ENCODE measurements at places on chromosomes 7 and 10.

DNA sequence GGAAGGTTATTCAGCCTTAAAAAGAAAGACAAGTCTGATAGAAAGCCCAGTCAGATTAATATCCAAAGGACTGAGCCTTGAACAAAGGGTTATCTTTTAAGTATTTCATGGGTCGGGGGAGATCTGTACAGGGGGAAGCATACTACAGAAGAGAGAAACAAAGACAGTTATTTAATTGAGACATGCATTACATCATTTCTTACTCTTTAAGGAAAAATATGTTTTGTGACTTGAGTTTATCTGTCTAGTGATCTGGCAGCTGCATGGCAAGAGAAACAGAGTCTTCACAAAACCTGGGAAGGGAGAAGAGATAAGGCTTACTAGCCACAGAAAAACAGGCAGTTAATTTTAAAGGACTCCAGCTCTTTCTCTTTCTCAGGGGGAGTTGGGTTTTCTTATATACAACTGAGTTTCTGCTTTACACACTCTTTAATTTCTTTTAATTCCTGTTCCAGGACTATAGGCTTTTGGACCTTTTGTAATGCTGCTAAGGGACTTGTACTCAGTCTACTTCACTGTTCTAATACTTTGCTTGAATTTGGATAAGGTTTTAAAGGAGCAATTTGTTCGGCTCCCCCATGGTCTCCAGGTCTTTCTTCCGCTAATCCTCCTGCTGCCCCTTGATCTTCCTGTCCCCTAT, 20.9 kb upstream of the CYP3A43 start:
- H3K36me3 ChIP-seq, result no peaks in the 10 kb centered on the region
- no peaks in the 10 kb centered on the region for H3K4me1 ChIP-seq
- no peak overlapping the region for H3K27ac ChIP-seq
- H3K27me3 ChIP-seq, result no peaks in the 10 kb centered on the region
- H3K4me3 ChIP-seq, result no peak overlapping the region

GRCh38 chr10:128035557-128035973, 90.7 kb downstream of the MKI67 start:
- H3K36me3 ChIP-seq, result peaks cover 1% of the 10 kb centered on the region
- H3K27ac ChIP-seq, result no peak overlapping the region
- no peaks in the 10 kb centered on the region for H3K27me3 ChIP-seq
- no peak overlapping the region for H3K4me3 ChIP-seq
- H3K4me1 ChIP-seq, result no peaks in the 10 kb centered on the region

GRCh38 chr7:130838738-130839137, 104.7 kb upstream of the KLF14 start:
- H3K4me1 ChIP-seq, result no peaks in the 10 kb centered on the region
- no peak for DNase-seq
- no peak overlapping the region for H3K27ac ChIP-seq
- no peak overlapping the region for H3K4me3 ChIP-seq
- H3K27me3 ChIP-seq, result no peaks in the 10 kb centered on the region
- no peaks in the 10 kb centered on the region for H3K36me3 ChIP-seq

GRCh38 chr7:94973844-94974243, 66.5 kb downstream of the PPP1R9A start:
- no peaks in the 10 kb centered on the region for H3K36me3 ChIP-seq
- DNase-seq, result no peak
- no peak overlapping the region for H3K27ac ChIP-seq

GRCh38 chr10:51861051-51861450, 161.7 kb upstream of the CSTF2T start:
- no peak overlapping the region for H3K27ac ChIP-seq
- no peaks in the 10 kb centered on the region for H3K36me3 ChIP-seq
- DNase-seq, result no peak
- H3K4me3 ChIP-seq, result no peak overlapping the region
- H3K27me3 ChIP-seq, result no peaks in the 10 kb centered on the region
- no peaks in the 10 kb centered on the region for H3K4me1 ChIP-seq

- H3K36me3 ChIP-seq, result no peaks in the 10 kb centered on the region
- no peaks in the 10 kb centered on the region for H3K27me3 ChIP-seq
- no peak overlapping the region for H3K27ac ChIP-seq
Measured at GRCh38 chr7:103715376-103716120, 269.5 kb upstream of the SLC26A5 start.

- H3K27ac ChIP-seq, result no peak overlapping the region
- no peaks in the 10 kb centered on the region for H3K4me1 ChIP-seq
- H3K36me3 ChIP-seq, result no peaks in the 10 kb centered on the region
- H3K27me3 ChIP-seq, result no peaks in the 10 kb centered on the region
- no peak for DNase-seq
Measured at GRCh38 chr10:103502849-103503660, 9.6 kb downstream of the NEURL1 start.

DNA sequence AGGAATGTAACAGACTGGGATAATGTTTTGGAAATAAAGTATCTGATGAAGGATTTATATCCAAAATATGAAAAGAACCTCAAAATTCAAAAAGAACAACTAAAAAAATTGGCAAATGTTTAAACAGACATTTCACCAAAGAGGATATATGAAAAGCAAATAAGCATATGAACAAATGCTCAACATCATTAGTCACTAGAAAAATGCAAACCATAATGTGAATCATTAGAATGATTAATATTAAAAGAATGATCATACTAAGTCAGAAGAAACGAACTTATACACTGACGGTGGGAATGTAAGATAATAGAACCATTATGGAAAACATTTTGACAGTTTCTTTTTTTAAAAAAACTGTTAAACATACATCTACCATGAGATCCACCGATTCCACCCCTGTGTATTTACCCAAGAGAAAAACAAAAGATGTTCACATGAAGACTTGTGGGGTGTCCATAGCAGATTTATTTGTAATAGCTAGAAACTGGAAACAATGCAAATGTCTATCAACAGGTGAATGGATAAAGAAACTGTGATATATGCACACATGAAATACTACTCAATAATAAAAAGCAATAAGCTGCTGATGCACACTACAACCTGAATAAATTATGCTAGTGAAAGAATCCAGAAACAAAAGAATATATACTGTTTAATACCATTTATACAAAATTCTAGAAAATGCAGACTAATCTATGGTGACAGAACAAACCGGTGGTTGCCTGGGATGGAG, 35.7 kb downstream of the PRKG1 start:
- no peak overlapping the region for H3K27ac ChIP-seq
- H3K4me1 ChIP-seq, result no peaks in the 10 kb centered on the region
- no peaks in the 10 kb centered on the region for H3K36me3 ChIP-seq

DNA sequence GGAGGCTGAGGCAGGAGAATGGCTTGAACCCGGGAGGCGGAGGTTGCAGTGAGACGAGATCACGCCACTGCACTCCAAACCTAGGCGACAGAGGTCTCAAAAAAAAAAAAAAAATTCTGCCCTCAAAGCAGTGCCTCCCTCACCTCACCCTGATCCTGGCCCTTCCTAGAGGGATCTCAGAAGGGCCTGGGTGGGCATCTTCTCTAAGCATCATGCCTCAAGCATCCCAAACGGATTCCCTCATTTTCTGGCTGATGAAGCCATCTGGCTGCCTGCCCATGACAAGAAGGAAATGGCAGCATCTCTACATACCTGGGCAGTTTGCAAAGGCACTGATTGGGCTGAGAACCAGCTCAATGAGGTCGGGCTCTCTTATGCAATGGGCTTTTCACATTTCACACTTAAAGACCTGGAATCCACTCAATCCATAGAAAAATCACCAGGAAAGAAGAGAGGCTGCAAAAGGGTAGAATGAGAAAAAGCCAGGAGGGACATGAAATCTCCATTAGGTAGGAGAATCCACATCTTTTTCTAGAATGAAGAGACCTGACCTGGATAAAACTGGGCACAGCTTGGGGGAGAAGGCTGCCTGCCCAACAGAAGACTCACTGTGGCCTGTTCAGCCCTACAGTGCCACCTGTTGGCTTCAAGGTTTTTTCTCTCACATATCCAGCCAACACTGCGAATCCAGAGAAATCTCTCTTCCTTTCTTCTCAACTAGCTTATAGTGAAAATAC, 48.1 kb downstream of the PDLIM1 start:
- no peak overlapping the region for H3K27ac ChIP-seq
- H3K36me3 ChIP-seq, result peaks cover 42% of the 10 kb centered on the region
- peaks cover under 1% of the 10 kb centered on the region for H3K4me1 ChIP-seq
- H3K27me3 ChIP-seq, result no peaks in the 10 kb centered on the region
- H3K4me3 ChIP-seq, result no peak overlapping the region

- DNase-seq, result no peak
- H3K27me3 ChIP-seq, result no peaks in the 10 kb centered on the region
- no peaks in the 10 kb centered on the region for H3K4me1 ChIP-seq
- no peak overlapping the region for H3K27ac ChIP-seq
- H3K36me3 ChIP-seq, result no peaks in the 10 kb centered on the region
- H3K4me3 ChIP-seq, result no peak overlapping the region
Measured at GRCh38 chr10:126570621-126571602, 99.6 kb downstream of the C10orf90 start.

DNA sequence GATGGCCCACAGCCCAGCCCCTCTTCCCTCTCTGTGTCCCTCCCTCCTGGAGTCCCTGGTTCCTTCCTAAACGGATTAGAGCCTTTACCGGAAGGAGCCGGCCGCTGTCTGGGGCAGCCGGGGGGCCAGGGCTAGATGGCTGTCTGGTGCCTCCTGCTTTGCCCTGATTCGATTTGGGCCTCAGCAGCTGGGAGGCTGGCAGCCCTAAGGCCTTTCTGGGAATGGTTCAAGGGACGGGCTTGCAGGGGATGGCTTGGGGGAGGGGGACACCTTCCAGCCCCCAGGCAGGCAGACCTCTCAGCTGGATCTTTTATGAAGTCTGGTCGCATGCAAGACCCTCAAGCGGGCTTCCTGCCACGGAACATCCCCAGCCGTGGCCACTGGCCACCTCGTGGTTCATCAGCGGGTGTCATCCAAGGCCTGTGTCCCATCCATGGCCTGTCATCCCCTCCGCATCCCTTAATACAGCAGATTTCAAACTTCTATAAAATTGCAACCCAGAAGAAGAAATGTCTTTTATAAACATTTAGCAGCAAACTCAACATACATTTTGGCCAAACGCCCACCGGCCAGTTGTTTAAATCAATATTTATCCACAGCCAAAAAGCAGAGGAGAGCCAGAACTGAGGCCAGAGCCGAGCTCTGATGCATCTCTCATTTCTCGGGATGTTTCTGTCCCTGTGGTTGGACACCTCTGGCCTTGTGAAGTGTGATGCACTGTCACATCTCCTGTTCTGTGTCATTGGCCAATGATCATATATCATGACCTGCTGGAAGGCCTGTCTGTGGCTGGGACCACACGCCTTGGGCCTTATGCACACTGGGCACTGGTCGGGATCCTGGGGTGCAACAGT, 52.0 kb downstream of the GTF2IRD1 start:
- no peak overlapping the region for H3K27ac ChIP-seq
- DNase-seq, result peak; percentile 88

DNA sequence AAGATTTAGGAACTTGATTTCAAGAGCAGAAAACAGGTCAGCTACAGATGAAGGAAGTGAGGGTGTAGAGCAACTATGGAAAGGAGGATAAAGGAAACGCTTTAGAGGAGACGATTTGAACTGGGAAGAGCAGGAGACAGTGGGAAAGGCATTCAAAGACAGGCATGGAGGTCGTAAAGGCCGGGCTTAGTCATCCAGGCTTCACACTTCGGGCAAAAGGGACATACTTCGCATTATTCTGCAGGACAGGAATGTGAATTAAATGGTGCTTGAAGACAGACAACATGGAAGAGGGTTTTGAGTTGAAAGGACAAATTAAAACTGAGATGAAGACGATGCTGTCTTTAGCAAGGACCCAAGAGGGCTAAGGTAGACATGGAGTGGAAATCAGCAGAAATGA, 8.1 kb downstream of the FAM171A1 start:
- H3K27ac ChIP-seq, result no peak overlapping the region
- peaks cover 11% of the 10 kb centered on the region for H3K4me1 ChIP-seq

DNA sequence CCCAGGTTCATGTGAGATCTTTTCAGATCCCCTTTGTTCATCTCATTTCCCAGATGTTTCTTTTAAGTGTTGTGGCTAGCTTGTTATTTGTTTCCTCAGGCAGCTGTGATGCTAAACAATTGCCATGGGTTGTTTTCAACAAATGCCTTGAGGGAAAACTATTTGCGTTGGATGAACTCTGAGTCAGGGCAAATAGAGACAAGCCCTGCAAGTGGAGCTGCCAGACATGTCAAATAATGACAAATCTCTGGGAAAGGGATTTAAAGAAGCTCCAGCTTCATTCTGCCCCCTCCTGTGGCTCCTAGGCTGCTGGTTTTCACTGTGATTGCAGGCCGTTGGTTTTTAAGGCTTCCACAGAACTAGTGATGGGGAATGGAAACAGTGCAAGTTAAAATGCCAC, 272.4 kb upstream of the SP8 start:
- H3K27ac ChIP-seq, result no peak overlapping the region
- no peaks in the 10 kb centered on the region for H3K4me1 ChIP-seq
- H3K4me3 ChIP-seq, result no peak overlapping the region

DNA sequence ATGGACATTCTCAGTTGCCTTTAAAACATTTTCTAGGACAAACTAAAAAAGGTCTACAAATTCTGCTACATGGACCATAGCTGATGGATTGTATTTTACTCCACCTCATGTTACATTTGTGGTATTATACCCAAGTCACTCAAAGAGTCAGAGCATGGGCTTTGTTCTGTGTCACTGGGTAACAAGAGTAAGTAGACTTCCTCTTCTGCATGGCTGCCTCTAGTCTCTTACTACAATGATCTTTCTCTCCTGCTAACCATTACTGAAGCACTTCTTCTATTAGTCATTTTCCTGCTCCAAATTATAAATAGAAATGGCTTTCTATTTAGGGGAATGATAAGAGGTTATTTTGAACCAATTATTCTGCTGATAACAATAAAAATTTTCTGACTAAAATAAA, 727.4 kb upstream of the NRP1 start:
- no peak overlapping the region for H3K27ac ChIP-seq
- no peak overlapping the region for H3K4me3 ChIP-seq
- no peaks in the 10 kb centered on the region for H3K27me3 ChIP-seq

DNA sequence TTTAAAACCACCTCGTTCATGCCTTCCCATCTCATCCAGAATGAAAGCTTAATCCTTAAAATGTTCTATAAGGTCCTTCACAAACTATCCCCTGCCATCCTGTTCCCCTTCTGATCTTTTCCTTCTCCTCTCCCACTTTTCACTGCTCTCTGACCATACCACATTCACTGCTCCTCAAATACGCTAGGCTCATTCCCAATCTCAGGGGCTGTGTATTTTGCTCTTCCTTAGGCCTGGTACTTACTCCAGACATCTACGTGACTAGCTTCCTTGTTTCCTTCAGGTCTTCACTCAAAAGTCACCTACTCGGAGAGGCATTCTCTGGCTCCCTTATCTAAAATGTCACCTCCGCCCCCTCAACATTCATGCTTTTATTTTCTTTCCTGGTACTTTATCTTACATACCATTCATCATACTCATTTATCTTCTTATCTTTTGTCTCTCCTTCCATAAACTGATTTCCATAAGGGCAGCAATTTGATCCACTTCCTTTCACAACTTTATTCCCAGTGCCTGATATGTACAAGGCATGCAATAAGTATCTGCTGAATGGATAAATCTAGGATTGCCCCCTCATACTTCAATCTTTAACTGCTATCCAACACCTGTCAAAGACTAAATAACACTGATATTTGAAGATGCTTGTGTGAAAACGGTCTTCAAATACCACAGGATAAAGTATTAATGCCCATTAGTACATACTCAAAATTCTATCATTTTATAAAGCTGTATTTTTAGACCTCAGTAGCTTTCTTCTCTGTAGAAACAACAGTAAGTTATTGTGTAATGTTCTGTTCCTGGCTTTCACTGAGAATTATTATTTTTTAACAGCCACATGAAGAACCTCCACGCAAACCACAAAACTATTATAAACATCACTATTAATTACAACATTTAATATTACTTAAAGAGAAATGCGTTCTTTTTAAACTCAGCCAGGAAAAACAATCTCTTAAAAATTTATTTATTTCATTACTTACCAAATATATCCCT, 27.0 kb downstream of the JMJD1C start:
- H3K4me3 ChIP-seq, result no peak overlapping the region
- peaks cover 22% of the 10 kb centered on the region for H3K4me1 ChIP-seq
- peak; percentile 63 for DNase-seq
- no peaks in the 10 kb centered on the region for H3K36me3 ChIP-seq
- H3K27ac ChIP-seq, result no peak overlapping the region

- H3K27ac ChIP-seq, result no peak overlapping the region
- H3K36me3 ChIP-seq, result no peaks in the 10 kb centered on the region
Measured at GRCh38 chr10:89093728-89094127, 103.1 kb downstream of the FAS start.
